ENCODE measurements at places on chromosomes 1 and 21.

DNA sequence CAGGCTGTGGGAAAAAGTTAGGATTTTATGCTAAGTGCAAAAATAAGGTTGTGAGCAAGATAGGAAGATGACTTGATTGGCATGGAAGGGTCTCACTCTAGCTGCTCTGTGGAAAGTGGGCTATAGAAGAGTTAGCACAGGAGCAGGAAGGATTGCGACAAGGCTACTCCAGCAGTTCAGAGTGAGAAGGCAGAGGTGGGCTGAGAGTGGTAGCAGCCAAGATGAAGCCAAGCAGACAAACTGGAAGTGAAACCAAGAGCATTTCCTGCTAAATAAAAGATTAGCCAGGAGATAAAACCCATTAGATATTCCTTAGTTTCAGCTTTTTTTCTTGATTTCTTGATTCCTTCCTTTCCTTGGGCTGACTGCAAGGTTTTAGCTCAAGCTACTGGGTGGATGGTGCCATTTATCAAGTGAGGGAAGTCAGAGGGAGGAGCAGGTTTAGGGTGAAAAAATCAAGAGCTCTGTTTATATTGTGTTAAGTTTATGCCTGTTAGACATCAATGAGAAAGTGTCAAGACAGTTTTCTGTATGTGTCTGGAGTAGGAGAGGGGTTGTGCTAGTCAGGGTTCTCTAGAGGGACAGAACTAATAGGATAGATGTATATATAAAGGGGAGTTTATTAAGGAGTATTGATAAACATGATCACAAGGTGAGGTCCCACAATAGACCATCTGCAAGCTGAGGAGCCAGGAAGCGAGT is 33.1 kb upstream of the ZNF644 start:
- peak; percentile 33 for DNase-seq

- DNase-seq = no peak
Observed at GRCh38 chr1:43386676-43387075, 2.9 kb downstream of the MED8 start.

DNA sequence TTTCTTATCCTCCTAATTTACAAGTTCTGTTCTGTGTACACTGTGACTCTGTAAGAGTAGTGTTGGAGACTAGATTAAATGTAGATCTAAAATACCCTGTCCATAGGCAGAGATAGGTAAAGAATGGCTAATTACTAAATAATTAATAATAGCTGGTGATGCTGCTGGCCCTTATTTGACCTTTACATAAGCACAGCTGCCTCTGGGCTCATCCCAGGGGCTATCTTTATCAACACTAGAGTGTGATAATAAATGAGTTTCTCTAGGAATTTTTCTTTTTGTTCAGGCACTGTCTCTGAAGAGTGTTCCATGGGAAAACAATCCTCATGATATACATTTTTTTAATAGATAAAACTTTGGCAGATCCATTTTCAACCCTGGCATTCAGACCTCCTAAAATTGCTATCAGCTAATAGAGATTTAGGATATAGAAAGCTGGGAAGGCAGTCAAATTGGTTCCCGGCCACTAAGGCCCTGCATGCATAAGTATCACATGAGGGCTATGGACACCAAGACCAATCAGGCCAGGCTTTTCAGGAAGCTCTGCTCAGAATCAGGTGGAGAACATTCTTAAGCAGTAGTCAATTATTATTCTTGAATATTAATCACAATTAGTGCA is 107.2 kb downstream of the ROR1 start:
- DNase-seq = no peak

GRCh38 chr1:172646653-172647052 is 12.2 kb upstream of the FASLG start:
- DNase-seq = no peak

- DNase-seq = no peak
Observed at GRCh38 chr1:237166593-237167101, 124.7 kb downstream of the RYR2 start.

GRCh38 chr1:62367005-62367557 is 47.8 kb upstream of the KANK4 start:
- no peak for DNase-seq

- no peak for DNase-seq
Observed at GRCh38 chr1:107433635-107434360, 293.0 kb downstream of the NTNG1 start.

DNA sequence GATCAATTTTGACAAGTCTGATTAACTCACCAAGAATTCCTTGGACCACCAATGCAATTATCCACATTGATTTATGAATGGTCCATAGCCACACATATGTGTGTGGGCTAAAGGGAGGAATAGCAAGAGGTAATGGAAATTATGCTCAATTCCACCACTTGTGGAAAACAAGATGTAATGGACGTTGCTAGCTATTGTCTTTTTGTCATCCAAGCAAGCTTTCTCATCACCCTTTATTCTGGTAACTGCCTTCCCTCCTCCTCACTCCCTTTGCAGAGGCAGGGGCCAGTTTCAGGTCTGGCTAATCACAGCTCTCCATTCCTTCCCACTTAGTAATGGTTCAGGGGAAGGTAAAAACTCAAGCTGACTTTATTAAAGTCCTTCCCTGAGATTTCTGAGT is 24.7 kb upstream of the RAB3GAP2 start:
- no peak for DNase-seq

GRCh38 chr1:14255711-14256110 is 342.8 kb upstream of the KAZN start:
- no peak for DNase-seq

- no peak for DNase-seq
Observed at GRCh38 chr21:37463083-37463801, 96.7 kb downstream of the DYRK1A start.

GRCh38 chr1:57329937-57330336 is 93.9 kb downstream of the DAB1 start:
- no peak for DNase-seq
